Activated B cell treated with CpG ODN at 0.5 μM for 24 hours (primary cell): ENCODE measurements at places on chromosomes 13 and 19. TPM values are rescaled to one million over a fixed set of nuclear protein-coding genes. Genes with fewer than 3 reads are reported as not detected.

GRCh38 chr13:94305463-94305862 lies 174.0 kb downstream of the DCT start:
- DNase-seq = no peak
- no peak overlapping the region for H3K4me3 ChIP-seq
- H3K4me1 ChIP-seq = peaks cover 7% of the 10 kb centered on the region

ALOX5AP gene
- 59.7 and 66.4 TPM in 2 replicates for total RNA-seq

GRCh38 chr19:42178791-42179674 lies 38.4 kb downstream of the DEDD2 start:
- DNase-seq = no peak
- peaks cover 20% of the 10 kb centered on the region for H3K27me3 ChIP-seq
- peaks cover 28% of the 10 kb centered on the region for H3K4me1 ChIP-seq
- H3K27ac ChIP-seq = no peak overlapping the region
- no peak overlapping the region for H3K4me3 ChIP-seq
- no peaks in the 10 kb centered on the region for H3K36me3 ChIP-seq

DNA sequence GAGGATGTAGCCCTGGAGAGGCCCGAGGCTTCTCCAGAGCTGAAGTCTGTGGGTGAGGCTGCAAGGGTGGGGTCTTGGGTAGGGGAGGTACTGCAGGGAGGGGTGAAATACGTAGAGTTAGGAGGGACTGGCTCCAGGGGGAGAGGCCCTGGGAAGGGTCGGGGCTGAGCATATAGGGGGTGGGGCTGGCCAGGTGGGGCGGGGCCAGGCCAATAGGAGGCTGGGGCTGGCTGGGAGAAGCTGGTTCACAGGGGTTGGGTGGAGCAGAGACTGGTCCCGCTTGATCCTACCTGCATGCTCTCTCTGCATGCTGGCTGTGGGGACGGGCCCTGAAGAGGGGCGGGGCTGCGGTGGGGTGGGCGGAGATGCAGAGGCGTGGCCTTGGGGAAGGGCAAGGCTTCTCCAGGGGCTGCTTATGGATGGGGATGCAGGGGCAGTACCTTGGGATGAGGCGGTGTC lies 51.9 kb downstream of the CELF5 start:
- H3K4me3 ChIP-seq = peak overlapping the region; percentile 38
- peaks cover 36% of the 10 kb centered on the region for H3K27me3 ChIP-seq
- H3K27ac ChIP-seq = no peak overlapping the region
- no peak for DNase-seq
